ENCODE measurements at places on chromosomes 2 and 18. TPM values are rescaled to one million over a fixed set of nuclear protein-coding genes. Genes with fewer than 3 reads are reported as not detected.

CCDC141 gene
- 210 TPM for total RNA-seq

MBOAT2 gene
- 32.1 TPM for total RNA-seq

GREB1L gene
- total RNA-seq: 11.2 TPM

- no peak for DNase-seq
Observed at GRCh38 chr2:14866736-14867352, 234.3 kb downstream of the LRATD1 start.

GRCh38 chr2:98854682-98855081, 81.3 kb downstream of the CRACDL start:
- DNase-seq: no peak

DNA sequence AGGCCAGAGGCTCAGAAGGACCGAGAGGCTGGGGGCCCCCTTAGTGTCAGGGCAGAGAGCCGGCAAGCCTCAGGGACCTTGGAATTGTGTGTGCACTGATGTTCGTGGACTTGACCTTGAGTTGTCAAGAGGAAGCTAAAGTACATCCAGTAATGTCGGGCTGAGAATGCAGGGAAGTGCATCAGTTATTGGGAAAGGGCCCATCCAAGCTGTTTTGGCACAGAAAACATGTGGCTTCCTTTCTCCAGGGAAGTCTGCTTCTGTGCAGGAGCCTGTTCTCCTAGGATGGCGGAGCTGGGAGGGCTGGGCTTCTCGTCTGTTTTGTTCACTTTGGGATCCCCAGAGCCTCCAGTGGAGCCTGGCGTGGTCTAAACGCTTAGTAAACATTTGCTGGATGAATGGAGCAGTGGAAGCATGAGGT, 23.7 kb downstream of the ATOH8 start:
- DNase-seq: peak; percentile 71

- no peak for DNase-seq
Observed at GRCh38 chr2:59032499-59032898, 791.4 kb upstream of the FANCL start.

DNA sequence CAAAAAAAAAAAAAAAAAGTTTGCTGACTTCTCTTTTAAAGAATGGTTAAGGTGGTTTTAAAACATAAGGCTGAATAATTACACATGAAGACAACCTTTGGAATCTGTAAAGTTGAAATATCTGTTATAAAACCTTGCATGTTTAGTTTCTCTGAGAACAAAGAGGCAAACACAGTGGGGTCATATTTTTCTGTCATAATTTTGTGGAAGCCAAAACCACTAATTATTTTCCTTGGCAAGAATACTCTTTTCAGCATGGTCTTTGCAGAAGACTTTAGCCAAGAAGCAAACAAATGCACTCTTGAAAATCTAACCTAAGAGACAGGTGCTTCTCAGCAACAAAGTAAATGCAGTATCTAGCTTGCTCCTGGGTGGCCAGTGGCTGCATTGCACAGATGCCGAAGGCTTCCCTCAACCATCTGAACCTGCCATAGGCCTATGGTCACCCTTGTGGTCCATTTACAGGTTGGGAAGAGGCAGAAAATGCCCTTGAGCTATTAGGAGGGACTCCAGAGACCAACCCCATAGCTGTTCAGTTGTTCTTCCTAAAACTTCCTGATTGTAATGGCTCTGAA, 44.8 kb downstream of the ZAP70 start:
- DNase-seq: no peak

- no peak for DNase-seq
Observed at GRCh38 chr18:67194886-67195285, 321.6 kb downstream of the DSEL start.

- no peak for DNase-seq
Observed at GRCh38 chr2:108074946-108075345, 88.6 kb downstream of the SLC5A7 start.

GRCh38 chr2:155715705-155716104, 616.8 kb downstream of the NR4A2 start:
- no peak for DNase-seq

DNA sequence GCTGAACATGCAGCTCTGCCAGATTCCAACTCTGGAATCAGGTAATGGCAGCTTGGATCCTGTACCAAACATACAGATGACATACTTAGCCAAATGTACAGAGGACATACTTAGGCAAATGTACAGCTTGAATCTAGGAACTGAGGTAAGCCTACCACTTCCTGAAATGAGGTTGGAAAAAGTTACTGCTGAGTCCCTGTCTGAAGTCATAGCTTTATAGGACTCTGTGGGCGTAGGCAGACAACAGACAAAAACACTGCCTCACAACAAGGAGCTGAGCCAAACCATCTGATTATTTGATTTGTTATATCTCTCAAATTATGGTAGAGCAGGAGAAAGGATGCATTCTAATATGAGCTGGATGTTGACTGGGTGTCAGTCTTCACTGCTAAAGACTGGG, 290.2 kb upstream of the TCF4 start:
- DNase-seq: no peak

Measured in heart left ventricle (tissue), 16 donors.